ENCODE measurements at places on chromosomes 6 and 20.

GRCh38 chr20:58598211-58599015 is 52.7 kb upstream of the STX16 start:
- DNase-seq: no peak

DNA sequence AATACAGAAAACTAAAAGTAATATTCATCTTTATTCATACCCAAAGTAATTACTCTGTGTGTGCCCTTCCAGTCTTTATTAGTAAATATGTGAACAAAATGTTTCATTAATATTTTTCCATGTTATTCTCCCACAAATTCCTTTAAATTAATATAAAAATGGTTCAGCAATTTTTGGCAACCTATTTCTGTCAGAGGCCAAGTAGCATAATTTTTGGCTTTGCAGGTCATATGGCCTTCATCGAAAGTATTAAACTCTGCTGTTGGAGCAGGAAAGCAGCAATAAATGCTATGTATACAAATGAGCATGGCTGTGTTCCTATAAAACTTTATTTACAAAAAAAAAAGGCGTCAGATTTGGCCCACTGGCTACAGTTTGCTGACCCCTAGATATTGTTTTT is 16.1 kb downstream of the ZC2HC1B start:
- DNase-seq: no peak

- DNase-seq: no peak
Measured at GRCh38 chr20:25227317-25227831, 20.5 kb upstream of the PYGB start.

DNA sequence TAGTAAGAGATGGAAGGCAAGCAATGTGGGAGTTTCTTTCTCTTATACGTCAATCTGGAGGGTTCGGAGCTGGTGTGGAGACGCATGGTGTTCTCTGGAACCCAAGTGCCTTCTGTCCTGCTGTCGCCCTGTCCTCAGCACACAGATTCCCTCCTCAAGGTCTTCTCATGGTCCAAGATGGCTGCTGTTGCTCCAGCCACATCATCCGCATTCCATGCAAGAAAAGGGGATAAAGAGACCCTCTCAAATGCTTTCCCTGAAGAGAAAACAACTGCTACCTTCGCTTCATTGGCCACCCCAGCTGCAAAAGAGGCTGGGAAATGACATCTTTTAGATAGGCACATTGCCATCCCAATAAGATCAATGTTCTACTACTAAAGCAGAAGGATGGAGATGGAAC is 151.2 kb downstream of the ANKRD60 start:
- no peak for DNase-seq

- no peak for DNase-seq
Measured at GRCh38 chr20:12722091-12722490, 286.7 kb upstream of the SPTLC3 start.

DNA sequence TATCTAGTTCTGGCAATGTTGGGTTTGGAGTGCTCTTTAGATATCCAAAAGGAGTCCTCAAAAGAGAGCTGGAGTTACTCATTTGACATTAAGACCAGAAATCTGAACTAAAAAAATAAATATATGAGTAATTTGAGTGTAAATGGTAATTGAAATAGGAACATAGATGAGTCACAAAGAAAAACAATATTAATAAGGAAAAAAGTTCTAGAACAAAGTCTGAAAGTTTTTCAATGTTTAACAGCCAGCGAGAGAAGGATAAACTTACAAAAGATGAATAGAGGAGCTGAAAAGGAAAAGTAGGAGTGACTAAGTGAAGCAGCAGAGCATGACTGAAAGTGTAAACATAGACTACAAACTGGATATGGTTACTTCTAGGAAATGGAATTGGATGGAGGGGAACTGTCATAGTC is 46.8 kb downstream of the EPM2A start:
- DNase-seq: no peak

All from CD4-positive, alpha-beta T cell (primary cell).